ENCODE measurements at places on chromosomes 2 and 18.

- no peak for DNase-seq
Measured at GRCh38 chr2:98825404-98825803, 94.5 kb upstream of the MGAT4A start.

- DNase-seq, result no peak
Measured at GRCh38 chr18:37309059-37309458, 256.5 kb downstream of the CELF4 start.

DNA sequence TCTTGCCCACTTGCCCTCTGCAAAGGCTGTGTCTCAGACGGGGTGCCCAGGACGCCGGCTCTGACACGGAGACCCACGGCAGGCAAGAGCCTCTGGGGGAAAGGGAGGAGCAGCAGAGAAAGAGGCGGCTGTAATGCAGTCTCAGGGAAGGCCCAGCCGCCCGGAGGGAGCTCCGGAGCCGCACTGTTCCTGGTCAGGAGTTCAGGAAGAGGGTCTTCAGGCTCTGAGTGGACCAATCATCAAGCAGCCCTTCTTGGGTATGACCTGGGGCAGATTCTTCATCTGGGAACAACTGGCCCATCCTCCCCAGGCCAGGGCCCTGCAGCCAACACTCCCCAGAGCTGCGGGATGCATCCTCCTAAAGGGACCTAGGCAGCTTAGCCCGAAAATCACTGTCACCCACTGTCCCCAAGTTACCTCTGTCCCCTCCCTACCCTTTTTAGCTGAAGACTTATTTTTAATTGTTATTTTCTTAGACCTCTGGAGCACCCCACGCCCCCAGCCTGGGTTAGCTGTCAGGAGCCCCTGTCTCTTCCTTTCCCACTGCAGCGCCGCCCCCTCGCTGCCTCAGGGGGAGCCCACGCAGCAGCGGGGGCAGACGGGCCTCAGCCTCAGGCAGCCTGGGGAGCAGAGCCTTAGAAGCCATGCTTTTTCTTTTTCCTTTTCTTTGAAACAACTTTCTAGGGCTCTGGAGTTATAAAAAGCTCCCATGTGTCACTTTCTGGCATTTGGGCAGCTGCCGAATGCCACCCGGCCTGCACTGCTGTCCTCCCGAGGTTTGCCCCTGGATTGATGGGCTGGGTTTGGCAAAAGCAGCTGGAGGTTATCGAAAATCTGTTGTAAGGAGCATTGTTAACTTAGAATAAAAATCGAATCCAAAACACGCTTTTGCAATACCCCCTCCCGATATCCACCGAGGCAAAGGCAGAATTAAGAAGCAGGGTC, 644 bp upstream of the NEU2 start:
- DNase-seq, result no peak

- peak; percentile 30 for DNase-seq
Measured at GRCh38 chr18:7950380-7951136, 383.4 kb downstream of the PTPRM start.

DNA sequence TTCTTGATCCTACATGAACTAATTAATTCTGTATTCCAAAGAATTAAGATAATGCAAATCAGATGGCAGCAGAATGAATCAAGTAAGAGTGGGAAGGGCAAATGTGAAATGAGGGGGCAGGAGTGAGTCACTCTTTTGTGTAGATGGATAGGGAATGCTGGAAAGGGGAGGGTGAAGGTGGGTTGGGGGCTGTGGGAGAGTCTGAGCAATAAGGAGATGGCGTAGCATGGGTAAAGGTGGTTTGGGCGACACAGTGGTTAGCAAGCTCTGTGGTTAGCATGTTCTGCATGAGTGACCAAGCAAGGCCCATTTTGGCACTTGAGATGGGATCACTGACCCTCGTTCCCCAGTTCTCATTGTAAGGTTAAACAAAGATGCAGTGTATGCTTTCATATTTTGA, 20.4 kb downstream of the GPD2 start:
- DNase-seq, result no peak

- DNase-seq, result peak; percentile 14
Measured at GRCh38 chr2:74181739-74182138, 3.1 kb upstream of the MOB1A start.

- no peak for DNase-seq
Measured at GRCh38 chr2:23545811-23546210, 160.8 kb downstream of the KLHL29 start.

DNA sequence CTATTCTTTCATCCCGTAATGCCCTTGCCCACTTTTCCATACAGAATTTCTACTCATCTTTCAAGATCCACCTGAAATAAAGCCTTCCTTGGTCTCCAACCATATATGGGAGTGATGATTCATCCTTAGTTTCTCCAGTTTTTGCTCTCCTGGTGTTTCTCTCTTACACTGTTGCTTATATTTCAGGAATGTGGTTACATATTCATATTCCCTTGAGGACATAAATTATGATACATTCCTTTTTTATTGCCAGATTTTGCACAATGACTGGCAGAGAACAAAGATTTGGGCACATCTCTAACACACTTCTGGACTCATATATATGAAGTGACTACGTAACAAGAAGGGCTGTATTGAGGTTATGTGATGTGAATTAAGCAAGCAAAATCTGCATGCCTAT, 1573.4 kb upstream of the NXPH2 start:
- peak; percentile 65 for DNase-seq

GRCh38 chr2:224724331-224724730, 8.2 kb upstream of the CCDC195 start:
- DNase-seq, result peak; percentile 32

DNA sequence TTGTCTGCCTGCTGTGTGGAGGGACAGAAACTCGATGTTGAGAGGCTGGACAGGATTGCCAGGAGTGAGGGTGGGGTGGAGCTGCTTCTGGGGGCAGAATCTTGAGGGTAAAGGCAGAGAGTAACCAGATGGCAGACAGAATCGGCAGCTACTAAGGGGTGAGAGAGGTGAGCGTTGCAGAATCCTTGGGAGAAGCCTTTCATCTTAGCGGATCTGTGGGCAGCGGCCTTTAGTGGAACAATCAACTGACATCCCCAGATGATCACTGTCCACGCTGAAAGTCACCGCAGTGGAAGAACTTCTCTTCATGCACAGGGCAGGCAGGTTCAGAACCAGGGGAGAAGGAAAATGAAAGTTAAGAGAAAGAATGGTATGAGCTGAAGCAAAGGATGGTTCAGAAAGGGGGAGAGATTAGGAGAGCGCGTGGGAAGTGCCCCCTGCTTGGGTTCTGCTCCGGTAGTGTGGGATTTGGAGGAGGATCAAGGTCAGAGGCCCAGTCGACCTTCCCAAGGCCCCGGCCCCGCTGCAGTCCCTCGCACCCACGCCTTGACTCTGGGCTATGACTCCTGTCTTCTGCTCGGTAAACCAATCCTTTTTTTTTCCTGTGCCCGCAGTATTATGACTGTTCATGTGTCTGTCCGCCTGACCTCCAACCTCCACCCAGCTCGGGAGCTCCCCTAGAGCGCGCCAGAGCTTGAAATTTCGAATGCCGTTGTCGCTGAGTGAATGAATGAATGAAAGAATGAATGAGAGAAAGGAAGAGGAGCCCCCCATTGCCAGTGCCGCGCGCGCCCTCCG, 584 bp downstream of the BOLA3 start:
- DNase-seq, result peak; percentile 59

- DNase-seq, result peak; percentile 52
Measured at GRCh38 chr2:174337337-174338146, 2.8 kb downstream of the SP9 start.

- no peak for DNase-seq
Measured at GRCh38 chr2:118848381-118849225, 1.2 kb upstream of the EN1 start.

DNA sequence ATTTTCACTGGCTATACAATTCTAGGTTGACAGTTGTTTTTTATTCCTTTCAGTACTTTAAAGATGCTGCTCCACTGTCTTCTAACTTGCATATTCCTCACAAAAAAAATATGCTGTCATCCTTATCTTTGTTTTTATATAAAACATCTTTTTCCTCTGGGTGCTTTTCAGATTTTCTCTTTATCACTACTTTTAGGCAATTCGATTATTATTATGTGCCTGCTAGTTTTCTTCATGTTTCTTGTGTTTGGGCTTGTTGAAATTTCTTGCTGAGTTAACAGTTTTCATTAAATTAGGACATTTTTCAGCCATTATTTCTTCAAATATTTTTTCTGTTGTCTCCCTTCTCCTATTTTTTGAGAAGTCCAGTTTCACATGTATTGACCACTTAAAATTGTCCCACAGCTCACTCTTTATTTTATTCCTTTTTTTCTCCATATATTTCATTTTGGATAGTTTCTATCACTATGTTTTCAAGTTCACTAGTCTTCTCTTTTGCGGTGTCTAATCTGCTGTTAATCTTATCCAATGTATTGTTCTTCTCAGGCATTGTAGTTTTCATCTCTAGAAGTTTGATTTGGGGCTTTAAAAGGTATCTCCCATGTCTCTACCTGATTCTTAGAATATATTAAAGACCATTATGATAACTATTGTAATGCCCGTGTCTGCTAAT, 205.1 kb upstream of the SIX3 start:
- no peak for DNase-seq

- no peak for DNase-seq
Measured at GRCh38 chr2:218882461-218882816, 1.8 kb downstream of the WNT10A start.

DNA sequence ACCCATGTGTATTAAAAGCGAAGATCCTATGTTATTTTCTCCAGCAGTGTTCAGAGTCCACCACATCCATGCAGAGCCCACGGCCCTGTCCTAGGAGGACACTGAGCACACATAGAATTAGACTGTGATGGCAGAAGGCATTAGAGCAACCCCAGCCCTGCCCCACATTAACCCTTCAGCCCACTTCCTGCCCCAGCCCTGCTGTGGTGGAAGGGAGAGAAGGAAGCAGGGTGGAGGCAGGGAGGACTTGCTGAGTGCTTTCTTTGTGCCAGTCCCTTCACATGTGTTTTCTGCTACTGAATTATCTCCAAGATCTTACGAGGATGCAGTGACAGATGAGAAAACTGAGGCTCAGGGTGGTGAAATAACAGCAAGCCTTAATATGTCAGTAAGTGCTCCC, 339.0 kb downstream of the SMAD2 start:
- no peak for DNase-seq

DNA sequence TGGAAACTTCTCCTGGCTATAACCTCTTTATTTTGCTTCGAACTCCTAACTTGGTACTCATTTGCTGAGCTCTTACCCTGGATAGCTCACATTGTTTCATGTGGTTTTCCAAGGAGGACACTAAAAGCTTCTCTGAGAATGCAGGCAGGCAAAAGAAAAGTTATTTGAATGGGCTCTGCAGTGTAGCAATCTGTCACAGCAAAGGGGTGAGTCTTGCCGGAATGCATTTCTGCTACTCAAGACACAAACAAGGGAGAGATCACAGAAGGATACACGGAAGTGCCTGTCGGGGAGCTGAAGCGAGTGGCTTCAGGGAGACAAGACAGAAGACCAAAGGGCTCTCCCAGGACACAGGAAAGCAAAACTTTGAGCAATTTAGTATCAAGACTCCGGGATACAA, 265.4 kb downstream of the SS18 start:
- DNase-seq, result no peak

GRCh38 chr2:176189681-176190641, 1.5 kb downstream of the HOXD1 start:
- peak; percentile 8 for DNase-seq

DNA sequence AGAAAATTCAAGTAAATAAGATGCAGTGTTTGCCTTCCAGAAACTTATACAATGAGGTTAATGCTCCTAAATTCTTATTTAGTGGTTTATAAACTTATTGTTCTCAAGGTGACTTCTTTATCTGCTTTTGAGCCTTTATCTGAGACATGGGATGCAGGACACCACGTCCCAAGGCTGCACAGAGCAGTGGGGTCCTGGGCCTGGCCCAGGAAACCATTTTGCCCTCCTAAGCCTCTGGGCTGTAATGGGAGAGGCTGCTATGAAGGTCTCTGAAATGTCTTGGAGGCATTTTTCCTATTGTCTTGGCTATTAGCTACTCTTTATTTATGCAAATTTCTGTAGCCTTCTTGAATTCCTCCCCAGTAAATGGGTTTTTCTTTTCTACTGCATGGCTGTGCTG, 652.6 kb upstream of the SETBP1 start:
- DNase-seq, result no peak

GRCh38 chr2:128380061-128380889, 61.6 kb upstream of the HS6ST1 start:
- DNase-seq, result no peak

DNA sequence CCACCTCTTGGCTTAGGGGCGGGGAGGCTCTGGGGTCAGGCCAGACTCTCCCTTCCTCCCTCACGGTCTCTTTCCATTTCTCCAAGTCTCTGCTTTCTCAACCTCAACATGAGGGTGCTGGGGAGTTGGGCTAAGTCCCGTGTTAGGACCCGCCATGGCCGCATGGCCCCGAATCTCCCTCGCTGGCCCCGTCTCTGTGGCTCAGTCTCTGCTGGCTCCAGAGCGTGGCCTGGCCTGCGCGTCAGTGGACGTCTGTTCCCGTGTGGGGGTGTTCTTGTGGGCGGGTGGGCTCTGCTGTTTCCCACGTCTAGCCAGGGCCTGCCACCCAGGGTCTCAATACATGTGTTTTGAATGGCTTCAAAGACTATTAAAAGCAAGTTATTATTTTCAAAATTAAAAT, 12.4 kb downstream of the ALLC start:
- DNase-seq, result no peak
